ENCODE measurements at places on chromosomes 3 and 15.

- DNase-seq: no peak
Observed at GRCh38 chr15:69543681-69544364, 91.2 kb downstream of the RPLP1 start.

GRCh38 chr3:102258666-102259227, 176.1 kb upstream of the ZPLD1 start:
- DNase-seq: no peak

- no peak for DNase-seq
Observed at GRCh38 chr3:177995381-177996085, 540.7 kb upstream of the KCNMB2 start.

DNA sequence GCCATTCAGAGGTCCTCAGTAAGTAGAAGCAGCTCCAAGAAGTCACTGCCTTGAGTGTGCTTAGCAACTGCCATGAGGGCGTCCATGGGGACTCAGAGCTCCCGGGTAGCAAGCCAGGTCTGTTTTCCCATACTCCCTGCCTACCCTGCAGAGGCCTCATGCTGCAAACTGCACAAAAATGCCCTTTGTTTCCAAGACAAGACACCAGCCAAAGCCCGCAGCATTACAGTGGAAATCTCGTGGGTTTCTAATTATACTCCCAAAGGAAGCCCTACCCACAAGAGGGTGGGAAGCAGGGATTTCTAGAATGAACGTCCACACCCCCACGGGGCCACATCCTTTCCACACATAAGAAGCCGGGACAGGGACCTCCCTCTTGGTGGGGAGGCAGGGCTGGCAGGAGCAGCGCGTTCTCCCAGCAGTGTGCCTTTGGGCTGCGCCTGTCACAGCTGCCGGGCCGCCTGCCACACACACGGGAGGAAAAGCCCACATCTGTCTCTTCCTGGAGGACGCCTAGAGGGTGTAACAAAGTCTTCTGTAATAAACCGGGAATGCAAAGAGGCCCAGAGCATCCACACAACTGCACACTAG, 31.1 kb downstream of the FAM174B start:
- no peak for DNase-seq

DNA sequence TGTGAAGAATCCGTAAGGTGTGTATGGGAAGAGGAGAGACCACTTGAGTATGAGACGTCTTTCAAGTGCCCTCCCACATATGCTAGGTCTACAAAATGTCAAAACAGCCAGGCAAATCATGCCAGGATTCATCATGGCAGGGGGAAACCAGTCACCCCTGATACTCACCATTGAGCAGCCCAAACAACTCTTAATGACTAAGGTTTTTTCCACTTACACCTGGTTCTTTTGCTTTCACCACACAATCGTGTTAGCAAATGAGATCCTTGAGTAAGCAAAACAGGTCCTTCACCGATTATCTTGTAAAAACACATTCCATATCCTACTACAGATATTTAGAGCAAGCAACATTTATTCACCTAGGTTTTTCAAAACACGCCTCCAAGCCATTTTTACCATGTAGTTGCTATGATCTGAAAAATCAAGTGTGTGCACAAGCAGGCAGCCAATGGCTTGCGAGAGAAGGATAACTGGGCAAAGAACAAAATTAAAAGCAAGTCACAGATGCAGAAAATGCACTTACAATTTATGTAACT, 177.5 kb upstream of the LPP start:
- DNase-seq: no peak

Data from NCI-H510A (cell line).